ENCODE measurements at places on chromosomes 16 and 17. TPM values are rescaled to one million over a fixed set of nuclear protein-coding genes. Genes with fewer than 3 reads are reported as not detected.
A peak's percentile ranks its signal among the peaks of the same experiment; 100 is the strongest.

The PRKCB gene
- not detected for total RNA-seq

The KRT31 gene
- total RNA-seq: 0.08 TPM

The CACNG5 gene
- not detected for total RNA-seq

DNA sequence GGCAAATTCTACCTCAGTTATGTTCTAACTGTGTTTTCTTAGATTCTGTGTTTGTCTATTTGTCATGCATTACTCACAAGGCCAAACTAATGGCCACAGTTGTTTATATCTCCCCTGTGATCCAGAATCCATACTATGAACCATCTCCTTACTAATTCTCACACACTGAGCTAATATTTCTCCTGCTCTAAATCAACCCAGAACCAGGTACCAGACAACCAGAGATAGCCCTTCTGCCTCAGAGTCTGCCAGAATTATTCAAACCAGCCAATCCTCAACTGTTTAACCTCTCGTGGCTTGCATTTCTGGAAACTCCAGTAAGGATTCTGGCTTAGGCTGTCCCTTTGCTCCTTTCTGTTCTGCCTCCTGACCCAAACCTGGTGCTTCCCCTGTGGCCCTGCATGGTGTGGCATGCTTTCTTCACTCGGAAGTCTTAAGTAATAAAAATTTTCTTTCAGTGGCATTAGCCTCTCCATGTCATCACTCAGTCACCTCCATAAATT lies 59.4 kb downstream of the EFCAB5 start:
- H3K4me1 ChIP-seq: no peaks in the 10 kb centered on the region
- no peaks in the 10 kb centered on the region for H3K27me3 ChIP-seq
- H3K4me3 ChIP-seq: no peak overlapping the region
- no peak overlapping the region for H3K27ac ChIP-seq
- DNase-seq: no peak

- no peak overlapping the region for H3K4me3 ChIP-seq
- peak overlapping the region; percentile 85 for H3K27ac ChIP-seq
- no peaks in the 10 kb centered on the region for H3K36me3 ChIP-seq
- DNase-seq: peak; percentile 89
Observed at GRCh38 chr17:64357191-64357981, 33.3 kb downstream of the PECAM1 start.

The PRSS8 gene
- total RNA-seq: not detected

- H3K27ac ChIP-seq: peak overlapping the region; percentile 5
- no peak overlapping the region for H3K4me3 ChIP-seq
- peak; percentile 16 for DNase-seq
- no peaks in the 10 kb centered on the region for H3K36me3 ChIP-seq
- peaks cover 23% of the 10 kb centered on the region for H3K4me1 ChIP-seq
- H3K27me3 ChIP-seq: no peaks in the 10 kb centered on the region
Observed at GRCh38 chr16:64754279-64754678, 367.6 kb downstream of the CDH11 start.

DNA sequence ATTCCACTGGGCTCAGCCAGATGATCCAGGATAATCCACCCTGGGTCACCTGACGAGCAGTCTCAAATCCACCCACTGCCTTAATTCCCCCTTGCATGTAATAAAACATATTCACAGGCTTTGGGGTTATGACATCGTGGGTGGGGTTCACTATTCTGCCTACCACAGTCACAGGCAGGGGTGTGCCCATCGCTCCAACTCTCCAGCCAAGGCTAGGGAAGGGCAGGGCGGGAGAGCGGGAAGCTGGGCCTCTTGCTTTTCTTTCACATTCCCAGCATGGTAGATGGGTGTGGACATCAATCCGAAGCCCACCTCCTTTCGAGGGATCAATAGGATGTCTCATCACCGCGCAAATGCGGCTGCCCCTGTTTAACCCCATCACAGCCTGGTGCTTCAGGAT lies 12.7 kb upstream of the CD300LD start:
- H3K27ac ChIP-seq: no peak overlapping the region
- DNase-seq: no peak
- H3K4me1 ChIP-seq: no peaks in the 10 kb centered on the region
- no peaks in the 10 kb centered on the region for H3K36me3 ChIP-seq
- H3K4me3 ChIP-seq: no peak overlapping the region
- H3K27me3 ChIP-seq: peaks cover 21% of the 10 kb centered on the region

DNA sequence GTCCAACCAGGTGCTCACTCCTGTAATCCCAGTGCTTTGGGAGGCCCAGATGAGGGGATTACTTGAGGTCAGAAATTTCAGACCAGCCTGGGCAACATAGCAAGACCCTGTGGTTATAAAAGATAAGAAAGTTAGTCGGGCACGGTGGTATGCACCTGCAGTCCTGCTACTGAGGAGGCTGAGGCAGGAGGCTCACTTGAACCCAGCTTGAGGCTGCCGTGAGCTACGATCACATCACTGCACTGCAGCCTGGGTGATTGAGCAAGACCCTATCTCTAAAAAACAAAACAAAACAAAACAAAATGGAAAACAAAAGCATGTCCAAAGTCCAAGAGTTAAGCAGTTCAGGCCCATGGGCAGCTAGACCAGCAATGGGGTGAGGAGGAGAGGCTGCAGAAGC lies 143.2 kb downstream of the IRX5 start:
- H3K4me3 ChIP-seq: no peak overlapping the region
- H3K27me3 ChIP-seq: no peaks in the 10 kb centered on the region
- no peak for DNase-seq
- no peak overlapping the region for H3K27ac ChIP-seq
- peaks cover 3% of the 10 kb centered on the region for H3K4me1 ChIP-seq
- H3K36me3 ChIP-seq: no peaks in the 10 kb centered on the region

The SPNS3 gene
- total RNA-seq: not detected

The TBKBP1 gene
- 14.4 TPM for total RNA-seq

GRCh38 chr16:2530629-2531318 lies 434 bp downstream of the CEMP1 start:
- H3K4me3 ChIP-seq: no peak overlapping the region
- peaks cover 10% of the 10 kb centered on the region for H3K4me1 ChIP-seq
- no peak for DNase-seq
- no peaks in the 10 kb centered on the region for H3K36me3 ChIP-seq

Measured in SJCRH30 (cell line).